Tibial nerve (tissue), 4 donors: ENCODE measurements at places on chromosomes 7 and 10. TPM values are rescaled to one million over a fixed set of nuclear protein-coding genes. Genes with fewer than 3 reads are reported as not detected.

The WIPF3 gene
- total RNA-seq = 4.1 TPM

DNA sequence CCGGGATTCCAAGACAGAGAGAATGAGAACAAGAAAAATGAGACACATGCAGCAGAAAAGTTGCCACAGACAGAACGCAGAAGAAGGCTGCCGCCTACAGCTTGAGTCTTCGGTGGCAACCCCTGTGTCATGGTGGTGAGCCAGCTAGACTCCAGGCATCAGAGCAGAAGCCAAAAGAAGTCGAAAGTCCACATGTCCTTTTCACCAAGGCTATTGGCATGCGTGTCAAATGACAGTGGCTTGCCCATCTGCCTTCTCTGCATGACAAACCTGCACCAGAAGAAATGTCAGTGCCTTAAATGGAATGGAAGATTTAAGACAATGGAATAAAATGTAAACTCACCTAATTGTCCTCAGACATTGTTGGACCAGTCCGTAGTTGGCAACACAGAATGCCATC is 93.9 kb upstream of the NPSR1 start:
- no peak overlapping the region for H3K4me3 ChIP-seq
- no peaks in the 10 kb centered on the region for H3K4me1 ChIP-seq
- no peak for DNase-seq
- no peak overlapping the region for H3K27ac ChIP-seq

DNA sequence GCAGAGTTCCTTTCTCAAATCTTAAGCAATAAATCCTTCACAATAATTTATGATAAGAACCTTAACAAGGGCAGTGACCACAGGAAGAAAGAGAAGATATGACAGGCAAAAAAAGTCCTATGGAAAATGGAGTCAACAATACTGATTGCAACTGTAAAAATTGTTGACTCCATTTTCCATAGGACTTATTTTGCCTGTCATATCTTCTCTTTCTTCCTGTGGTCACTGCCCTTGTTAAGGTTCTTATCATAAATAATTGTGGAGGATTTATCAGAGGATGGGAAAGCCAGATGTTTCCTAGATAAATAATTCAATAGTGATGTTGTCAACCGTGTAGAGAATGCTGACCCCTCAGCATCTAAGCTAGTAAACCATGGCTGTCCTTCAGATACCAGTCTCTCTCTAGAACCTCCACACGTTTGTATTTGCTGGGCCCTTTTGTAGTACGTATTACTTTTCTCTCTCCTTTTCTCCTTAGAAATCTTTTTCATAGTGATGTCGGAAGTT is 172.6 kb upstream of the BET1 start:
- H3K27me3 ChIP-seq = no peaks in the 10 kb centered on the region
- H3K36me3 ChIP-seq = no peaks in the 10 kb centered on the region
- no peak overlapping the region for H3K27ac ChIP-seq
- H3K4me1 ChIP-seq = no peaks in the 10 kb centered on the region
- H3K4me3 ChIP-seq = no peak overlapping the region
- DNase-seq = no peak

The SUN1 gene
- 263 TPM for total RNA-seq

The EPDR1 gene
- 45.7 TPM for total RNA-seq

- no peaks in the 10 kb centered on the region for H3K36me3 ChIP-seq
- H3K4me3 ChIP-seq = no peak overlapping the region
- DNase-seq = no peak
- no peak overlapping the region for H3K27ac ChIP-seq
Measured at GRCh38 chr7:150660939-150661613, 24.4 kb upstream of the GIMAP2 start.

- H3K27ac ChIP-seq = no peak overlapping the region
- H3K4me1 ChIP-seq = no peaks in the 10 kb centered on the region
- no peak overlapping the region for H3K4me3 ChIP-seq
- H3K36me3 ChIP-seq = no peaks in the 10 kb centered on the region
- no peaks in the 10 kb centered on the region for H3K27me3 ChIP-seq
- DNase-seq = no peak
Measured at GRCh38 chr7:109772161-109772560, 1202.5 kb downstream of the DNAJB9 start.

- H3K27ac ChIP-seq = no peak overlapping the region
- no peak for DNase-seq
- H3K27me3 ChIP-seq = no peaks in the 10 kb centered on the region
Measured at GRCh38 chr10:56881218-56881617, 520.2 kb upstream of the ZWINT start.
